Activated CD4-positive, alpha-beta T cell treated with anti-CD3 and anti-CD28 coated beads, Interleukin-2, amount 50 U/mL, for 4 hours (primary cell): ENCODE measurements at places on chromosomes 6 and 20.

DNA sequence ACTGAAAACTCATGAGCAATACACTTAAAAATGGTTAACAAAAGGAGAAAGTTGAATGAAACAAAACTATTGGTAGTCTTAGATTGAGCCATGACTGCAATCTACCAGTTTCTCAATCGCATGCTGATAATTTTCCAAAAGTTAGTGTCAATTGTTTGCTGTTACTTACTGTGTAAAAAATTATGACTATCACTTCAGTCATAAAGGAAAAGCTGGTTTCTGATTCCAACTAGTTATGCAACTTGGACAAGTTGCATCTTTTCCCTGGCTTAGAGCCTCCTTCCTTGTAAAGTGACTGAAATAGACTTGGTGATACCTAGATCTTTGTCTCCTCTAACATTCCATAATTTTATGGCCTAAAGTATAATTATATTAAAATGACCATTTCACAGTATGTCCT, 88.3 kb upstream of the PAK5 start:
- DNase-seq, result no peak

- DNase-seq, result no peak
Observed at GRCh38 chr6:122476131-122476530, 4.5 kb upstream of the SERINC1 start.

GRCh38 chr6:47335466-47335865, 25.8 kb upstream of the TNFRSF21 start:
- no peak for DNase-seq

- DNase-seq, result no peak
Observed at GRCh38 chr6:166575205-166575604, 11.3 kb downstream of the RAMACL start.

- no peak for DNase-seq
Observed at GRCh38 chr6:129342796-129343195, 367.2 kb downstream of the ARHGAP18 start.

- DNase-seq, result no peak
Observed at GRCh38 chr6:44735630-44735963, 348.1 kb downstream of the CDC5L start.

GRCh38 chr6:45741437-45742171, 274.1 kb downstream of the CLIC5 start:
- no peak for DNase-seq

GRCh38 chr6:2481307-2481706, 235.9 kb upstream of the GMDS start:
- no peak for DNase-seq

DNA sequence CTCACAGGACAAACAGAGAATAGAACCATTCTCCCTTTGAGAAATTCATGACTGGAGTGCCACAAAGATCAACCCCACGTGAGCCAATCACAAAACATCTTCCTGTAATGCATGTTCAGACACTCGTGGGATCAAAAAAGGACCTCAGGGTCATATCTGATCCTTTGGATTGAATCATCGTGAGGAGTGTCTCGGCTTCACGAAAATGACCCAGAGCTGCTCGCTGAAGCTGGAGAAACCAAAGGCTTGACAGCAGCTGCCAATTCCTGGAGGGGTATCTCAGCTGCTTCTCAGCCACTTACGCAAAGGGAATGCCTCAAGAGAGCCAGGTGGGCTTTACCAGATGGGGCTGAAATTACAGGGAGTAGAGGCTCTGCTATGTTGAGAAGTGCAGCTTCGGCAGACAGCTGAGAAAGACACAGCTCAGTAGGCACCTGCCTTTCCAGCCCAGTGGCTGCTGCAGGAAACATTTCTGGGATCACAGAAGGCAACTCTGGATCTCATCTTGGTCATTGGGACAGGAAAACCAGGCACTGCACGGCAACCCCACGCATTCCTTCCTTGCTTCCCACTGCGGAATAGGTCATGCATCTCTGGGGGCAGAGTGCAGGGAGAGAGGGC, 813.1 kb downstream of the KIF16B start:
- no peak for DNase-seq

DNA sequence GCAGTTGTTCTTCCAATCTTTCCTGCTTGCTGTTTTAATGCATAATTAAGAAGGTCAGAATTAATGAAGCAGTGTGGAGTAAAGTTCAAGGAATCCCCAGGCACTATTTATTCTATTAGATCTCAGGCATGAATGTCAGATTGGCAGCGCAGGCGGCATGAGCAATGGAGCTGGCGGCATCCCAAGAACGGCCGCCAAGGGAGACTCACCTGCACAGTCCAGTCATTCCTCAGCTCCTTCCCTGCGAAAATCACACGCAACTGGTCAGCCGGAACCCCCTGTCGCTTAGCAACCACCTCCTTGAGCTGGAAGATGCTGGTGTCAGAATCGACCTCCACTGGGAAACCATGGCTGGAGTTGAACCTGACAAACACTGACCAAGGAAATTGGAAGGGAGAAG, 284.5 kb downstream of the PRKN start:
- no peak for DNase-seq

DNA sequence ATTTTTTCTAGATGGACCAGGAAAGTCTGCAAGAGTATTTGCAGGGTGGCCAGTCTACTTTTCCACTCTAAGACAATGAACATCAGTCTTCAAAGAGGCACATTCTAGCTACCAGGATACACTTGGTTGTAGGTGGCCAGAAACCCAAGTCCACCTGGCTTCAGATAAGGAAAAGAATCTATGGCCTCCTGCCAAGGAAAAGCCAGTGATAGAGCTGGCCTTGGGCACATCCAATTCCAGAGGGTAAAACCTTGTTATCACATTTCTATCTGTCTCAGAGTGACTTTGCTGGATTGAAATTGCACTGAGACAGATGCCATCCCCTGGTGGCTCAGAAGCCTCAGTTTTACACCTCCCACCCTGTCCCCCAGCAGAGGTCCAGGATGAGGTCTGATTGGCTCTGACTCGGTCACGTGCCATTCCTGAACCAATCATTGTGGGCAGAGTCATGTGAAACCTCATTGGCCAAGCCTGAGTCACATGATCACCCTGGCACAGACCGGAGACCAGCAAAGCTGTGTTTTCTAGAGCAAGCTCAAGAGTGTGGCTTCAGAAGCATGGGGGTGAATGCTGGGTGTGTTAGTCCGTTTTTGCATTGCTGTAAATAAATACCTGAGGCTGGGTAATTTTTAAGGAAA, 497.4 kb upstream of the SULF2 start:
- DNase-seq, result no peak

DNA sequence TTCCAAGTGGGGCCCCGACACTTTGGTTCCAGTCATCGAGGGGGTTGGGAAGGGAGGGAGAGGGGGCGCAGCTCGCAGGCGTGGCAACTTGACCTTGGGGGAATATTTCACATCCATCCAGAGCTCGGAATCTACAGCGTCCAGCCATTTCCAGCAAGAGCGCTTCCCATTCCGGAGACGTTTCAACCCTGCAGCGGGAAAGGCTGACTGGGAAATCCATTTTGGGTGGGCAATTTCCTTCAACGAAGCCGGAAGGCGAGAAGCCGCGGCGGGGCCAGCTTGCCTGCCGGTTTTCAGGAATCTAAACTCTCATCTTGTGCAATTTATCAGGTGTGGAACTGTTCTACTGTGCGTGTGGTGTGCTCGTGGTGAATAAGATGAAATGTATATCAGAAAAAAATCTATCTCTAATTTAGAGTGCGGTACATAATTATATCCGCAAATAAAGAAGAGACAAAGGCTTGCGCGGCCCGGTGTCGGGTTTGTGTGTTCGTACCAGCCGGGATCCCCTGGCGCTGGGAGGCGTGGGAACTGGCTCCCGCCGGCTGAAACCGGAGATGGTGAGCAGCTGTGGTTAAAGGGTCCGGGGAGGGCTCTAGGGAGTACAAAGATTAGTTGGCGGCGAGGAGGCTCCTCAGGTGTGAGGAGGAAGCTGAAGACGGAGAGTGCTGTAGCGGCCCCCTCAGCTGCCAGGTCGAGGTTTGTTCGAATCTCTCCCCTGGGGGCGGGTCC, 4.8 kb downstream of the SLC32A1 start:
- DNase-seq, result no peak

GRCh38 chr6:135710042-135710441, 141.5 kb upstream of the PDE7B start:
- DNase-seq, result no peak

DNA sequence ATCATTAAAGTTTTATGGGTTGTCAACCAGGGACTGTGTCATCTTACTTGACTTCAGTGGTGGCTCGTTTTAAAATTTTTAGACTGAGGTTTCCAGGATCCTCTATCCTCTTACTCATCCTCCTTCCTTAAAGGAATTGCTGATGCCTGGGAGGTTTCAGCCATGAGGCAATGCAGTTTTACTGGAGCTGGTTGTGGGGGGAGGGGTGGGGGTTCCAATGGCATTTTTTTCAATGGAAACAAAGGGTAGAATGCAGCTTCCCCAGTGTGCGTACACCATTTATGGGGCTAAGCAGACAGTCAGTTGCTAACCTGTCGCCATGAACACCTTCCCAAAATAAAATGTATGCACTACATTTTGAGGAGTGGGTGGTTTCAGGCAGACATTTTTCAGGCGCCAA, 88.0 kb downstream of the METTL24 start:
- DNase-seq, result no peak

DNA sequence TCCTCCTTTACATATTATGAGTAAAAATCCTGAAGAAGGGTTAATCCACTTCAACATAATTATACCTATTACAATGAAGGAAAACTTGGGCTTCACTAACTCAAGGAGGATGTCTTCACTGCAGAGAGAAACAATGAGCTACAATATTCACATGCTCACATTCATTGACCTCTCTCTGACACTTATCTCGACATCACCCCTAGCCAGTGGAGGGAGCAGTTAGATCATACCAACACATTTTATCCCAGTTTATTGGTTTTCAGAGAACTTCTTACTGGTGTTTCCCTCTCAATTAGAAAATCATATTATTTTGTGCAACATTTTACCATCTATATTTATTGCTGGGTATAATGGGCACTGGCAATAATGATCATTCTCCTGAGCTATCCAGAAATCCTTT, 646.5 kb downstream of the TENT5A start:
- DNase-seq, result no peak

DNA sequence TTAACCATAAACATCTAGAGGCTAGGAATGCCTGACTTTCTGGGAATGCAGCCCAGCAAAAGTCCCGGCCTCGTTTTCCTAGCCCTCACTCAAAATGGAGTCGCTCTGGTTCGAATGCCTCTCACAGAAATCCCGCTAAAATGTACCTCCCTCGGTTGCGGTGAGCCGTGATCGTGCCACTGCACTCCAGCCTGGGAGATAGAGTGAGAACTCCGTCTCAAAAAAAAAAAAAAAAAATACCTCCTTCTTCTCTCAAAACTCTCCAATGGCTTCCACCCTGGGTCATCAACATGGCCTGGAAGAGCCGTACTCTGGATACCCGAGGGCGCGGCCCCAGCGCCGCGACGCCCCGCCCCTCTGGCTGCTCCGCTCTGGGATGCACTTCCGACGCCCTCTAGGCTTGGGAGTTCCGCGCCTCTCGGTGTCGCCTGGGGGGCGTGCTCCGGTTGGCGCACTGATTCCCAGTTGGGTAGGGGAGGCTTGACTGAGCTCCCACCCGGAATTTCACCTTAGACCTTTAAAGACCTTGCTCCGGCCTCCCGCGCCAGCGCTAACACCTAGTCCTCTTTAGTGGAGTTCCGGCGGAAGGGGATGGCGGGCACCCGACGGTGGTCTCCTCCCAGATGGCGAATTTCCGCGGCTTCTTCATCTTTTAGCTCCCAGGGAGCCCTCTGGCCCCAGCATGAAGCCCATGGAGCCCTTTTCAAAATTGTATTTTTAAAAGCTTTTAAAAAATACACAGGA, 12.3 kb downstream of the HMGN4 start:
- no peak for DNase-seq

GRCh38 chr6:108795814-108796213, 52.4 kb upstream of the ARMC2 start:
- no peak for DNase-seq

DNA sequence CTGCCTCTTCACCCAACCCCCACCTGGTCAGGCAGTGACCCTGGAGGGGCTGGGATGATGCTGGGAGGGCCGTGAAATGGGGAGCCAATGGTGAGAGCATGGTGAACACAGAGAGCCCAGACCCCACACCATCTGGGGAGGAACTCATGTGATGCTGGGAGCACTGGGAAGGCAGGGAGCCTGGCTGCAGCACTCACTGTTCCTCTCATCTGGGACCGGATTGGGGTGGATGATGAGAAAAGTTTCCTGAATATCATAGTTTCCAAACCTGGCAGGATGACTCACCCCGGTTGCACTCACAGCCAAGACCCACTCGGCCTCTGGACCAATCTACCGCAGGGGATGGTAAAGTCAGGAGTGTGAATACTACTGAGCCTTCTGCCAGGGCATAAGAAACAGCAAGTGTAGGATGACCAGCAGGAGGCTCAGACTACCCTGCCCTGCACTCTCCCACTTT, 21.8 kb downstream of the ULBP1 start:
- DNase-seq, result no peak

DNA sequence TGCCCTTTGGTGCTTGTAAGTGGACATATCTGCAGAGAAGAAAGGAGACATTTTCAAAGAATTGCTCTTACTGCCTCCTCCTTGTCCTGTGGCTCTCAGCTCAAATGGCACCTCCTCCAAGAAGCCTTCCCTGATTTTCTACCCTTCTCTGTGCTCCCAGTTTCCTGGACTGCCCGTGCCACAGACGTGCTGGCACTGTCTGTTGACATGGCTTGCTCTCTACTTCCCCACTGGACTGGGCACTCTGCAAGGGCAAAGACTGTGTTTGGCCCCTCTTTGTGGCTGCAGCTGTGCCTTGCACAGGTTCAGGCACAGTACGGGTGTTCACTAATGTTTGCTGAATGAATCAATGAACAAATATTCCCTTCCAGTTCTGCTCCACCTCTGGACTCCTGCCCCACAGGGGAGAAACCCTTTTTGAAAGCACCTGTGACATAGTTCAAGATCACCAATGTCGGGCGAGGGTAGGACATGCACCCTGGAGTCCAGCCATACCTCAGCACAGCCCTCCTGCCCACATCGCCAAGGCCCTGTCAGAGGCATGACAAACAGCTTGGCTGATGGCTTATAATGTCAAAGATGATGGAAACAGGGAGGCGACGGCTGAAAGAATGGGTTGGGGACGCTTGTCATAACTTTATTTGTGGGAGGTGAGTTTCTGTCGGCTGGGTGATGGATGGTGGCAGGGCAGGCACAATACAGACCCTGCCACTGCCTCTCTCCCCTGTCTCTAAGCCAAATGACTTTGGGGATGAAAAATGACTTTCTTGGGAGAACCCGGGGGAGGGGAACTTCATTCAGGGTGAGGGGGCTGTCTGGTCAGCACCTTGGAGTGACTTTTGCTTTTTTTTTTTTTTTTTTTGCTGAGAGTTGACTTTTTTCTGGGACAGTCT, 15.6 kb upstream of the CTNNBL1 start:
- DNase-seq, result no peak
